Activated CD4-positive, alpha-beta memory T cell treated with anti-CD3 and anti-CD28 coated beads for 36 hours (primary cell): ENCODE measurements at places on chromosomes 7 and 10. TPM values are rescaled to one million over a fixed set of nuclear protein-coding genes. Genes with fewer than 3 reads are reported as not detected.

DNA sequence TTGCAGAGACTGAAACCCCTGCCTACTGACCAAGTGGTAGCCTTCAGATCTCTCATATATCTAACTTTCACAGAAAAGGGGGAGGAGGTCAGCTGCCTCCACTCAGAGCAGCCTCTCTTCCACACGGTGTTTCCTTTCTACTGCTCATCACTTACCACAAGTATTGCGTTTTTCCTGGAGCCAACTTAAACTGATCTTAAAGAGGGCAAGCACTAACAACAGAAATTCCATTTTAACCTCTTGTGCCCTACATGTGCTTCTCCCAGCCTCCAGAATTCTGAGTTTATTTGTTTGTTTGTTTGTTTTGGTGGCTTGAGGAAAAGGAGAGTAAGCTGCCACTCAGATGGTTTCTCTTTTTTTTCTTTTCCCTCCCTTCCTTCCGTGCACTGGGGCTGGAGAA, 19.1 kb downstream of the SKIDA1 start:
- DNase-seq = no peak

DNA sequence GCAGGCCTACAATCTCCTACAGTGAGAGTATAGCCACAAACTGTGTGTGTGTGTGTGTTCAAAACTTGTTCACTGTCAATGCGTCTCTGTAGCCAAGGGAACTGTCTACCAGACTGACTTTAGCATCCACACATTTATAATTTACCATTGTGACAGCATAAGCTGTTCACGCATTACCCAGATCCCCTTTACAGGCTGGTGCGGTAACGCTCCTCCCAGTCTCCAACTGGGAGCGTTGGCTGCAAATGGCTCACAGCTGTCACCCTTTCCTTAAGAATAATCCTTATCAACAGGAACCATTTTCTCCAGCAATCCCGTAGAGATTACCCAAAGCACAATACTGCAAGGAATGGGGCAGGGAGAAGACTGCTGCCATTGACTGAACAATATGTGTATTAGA, 199.5 kb downstream of the GPAM start:
- DNase-seq = no peak

DNA sequence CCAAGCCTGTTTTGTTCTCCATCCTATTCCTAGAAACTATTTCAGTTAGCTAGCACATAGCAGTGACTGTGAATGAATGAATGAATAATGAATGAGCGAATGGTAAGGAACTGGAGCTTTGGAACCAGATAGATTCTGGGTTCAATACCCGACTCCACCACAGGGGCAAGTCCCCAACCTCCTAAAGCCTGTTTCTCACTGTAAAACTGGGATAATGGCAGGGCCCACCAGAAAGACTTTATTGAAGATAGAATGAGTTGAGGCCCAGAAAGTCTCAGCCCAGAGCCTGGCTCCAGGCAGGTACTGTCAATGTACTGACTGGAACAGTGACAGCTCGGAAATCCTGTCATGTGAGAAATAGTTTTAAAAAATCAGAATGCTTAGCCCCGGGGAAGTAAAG, 1.1 kb upstream of the CDH23 start:
- DNase-seq = no peak

DNA sequence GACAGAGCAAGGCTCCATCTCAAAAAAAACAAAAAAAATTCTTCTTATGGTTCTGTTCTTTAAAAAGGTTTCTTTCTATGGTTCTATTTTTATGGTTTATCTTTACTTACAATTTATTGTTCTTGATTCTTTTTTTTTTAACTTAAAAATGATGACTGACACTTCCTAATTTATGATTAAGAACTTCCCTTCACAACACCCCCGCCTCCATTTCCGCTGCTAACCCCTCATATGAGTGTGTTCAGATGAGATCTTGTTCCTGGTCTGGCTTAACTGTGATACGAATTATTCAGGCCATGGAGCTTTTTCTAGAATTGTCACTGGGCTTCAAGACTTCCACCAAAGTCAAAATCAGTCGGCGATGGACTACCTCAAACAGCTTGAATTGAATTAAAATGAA, 33.9 kb downstream of the PTER start:
- peak; percentile 52 for DNase-seq

DNA sequence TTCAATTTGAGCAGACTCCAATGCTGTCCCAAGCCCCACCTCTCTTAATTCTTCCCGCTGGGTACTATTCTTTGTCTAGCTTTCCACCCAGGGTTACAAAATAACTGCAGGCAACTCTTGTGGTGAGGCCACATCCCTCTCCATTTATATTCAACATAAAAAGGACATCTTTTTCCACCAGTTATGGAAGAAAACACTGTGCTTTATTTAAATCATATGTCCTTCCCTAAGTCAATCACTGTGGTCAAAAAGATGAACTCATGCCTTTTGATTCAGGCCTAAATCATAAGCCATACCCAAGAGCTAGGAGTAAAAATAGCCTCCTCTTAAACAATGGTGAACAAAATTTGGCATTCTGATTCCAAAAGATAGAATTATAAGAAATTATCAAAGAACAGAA, 386.0 kb downstream of the SEMA3D start:
- DNase-seq = no peak

GRCh38 chr10:102395400-102396316, at the start of gene NFKB2:
Gene NFKB2, plus strand, starts transcription at chr10:102395705. Its CDS starts 255 bp downstream, at chr10:102395960.
- DNase-seq = peak; percentile 94

DNA sequence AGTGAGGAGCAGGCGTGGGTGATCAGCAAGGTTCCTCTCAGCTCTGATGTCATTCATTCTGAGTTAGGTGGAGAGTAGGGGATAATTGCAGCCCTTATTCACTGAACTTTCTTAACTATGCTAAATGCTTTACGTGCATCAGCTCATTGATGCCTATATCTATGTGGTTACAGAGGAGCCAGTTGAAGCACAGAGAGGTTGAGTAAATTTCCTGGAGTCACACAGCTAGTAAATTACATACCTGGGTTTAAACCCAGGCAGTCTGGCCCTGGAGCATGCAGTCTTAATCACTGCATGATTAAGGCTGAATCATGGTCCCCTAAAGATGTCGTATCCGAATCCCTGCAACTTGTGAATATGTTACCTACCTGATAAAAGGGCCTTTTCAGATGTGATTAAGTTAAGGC, 99.6 kb downstream of the GRK5 start:
- peak; percentile 48 for DNase-seq

DNA sequence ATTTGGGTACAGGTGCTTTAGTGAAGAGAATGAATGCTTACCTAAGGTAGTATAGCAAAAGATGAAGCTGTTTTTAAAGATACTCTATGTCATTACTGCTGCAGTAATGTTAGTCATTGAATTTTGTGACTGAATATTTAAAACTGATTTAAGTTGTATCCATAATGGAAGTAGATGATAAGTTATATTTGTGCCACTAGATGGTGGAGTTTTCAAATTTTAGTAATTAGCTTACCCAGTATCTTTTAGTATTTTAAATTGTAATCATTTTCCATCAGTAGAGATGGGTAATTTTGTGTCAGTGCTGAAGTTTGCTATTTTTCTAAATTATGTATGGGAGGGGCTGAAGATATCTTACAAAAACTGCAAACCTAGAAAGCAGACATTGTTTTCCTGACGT, 25.2 kb downstream of the HBP1 start:
- no peak for DNase-seq

GRCh38 chr10:113356794-113357680, 195.8 kb upstream of the HABP2 start:
- DNase-seq = no peak

CALML5 gene
- not detected for total RNA-seq

FOXK1 gene
- total RNA-seq = 25.9 TPM

ENTPD1 gene
- total RNA-seq = 2.8 TPM

SPDYE2B gene
- not detected for total RNA-seq

TET1 gene
- total RNA-seq = 0.53 TPM
